Activated CD4-positive, alpha-beta T cell treated with anti-CD3 and anti-CD28 coated beads, Interleukin-10, Interleukin-2, amounts not matched to agents 100 ng/mL and 50 ng/mL, durations not matched to agents 16 hours and 8 hours (primary cell): ENCODE measurements at places on chromosomes 12 and 14.

- no peak for DNase-seq
Observed at GRCh38 chr12:13486794-13487193, 290.3 kb downstream of the EMP1 start.

GRCh38 chr12:67413577-67413976 is 144.4 kb downstream of the CAND1 start:
- DNase-seq, result no peak

GRCh38 chr14:68921666-68922065 is 57.4 kb downstream of the ACTN1 start:
- no peak for DNase-seq

DNA sequence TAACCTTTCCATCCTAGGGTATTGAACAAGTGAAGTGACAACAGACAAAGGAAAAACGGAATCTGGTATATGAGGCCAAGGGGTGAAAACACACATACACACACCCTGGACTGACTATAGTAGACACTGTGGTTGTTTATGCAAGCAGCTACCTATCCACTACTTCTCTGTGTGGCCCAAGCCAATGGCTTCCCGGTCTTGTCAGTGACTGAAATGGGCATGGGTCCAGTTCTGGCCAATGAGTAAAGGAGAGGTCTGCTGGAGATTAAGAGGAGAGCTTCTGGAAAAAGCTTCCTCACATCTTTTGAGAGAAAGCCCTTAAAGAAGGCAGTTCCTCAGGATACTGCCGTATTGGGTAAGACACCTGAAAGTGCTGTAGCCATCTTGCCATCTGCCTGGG is 19.3 kb downstream of the MBIP start:
- no peak for DNase-seq
